ENCODE measurements at places on chromosomes 5 and 9.

DNA sequence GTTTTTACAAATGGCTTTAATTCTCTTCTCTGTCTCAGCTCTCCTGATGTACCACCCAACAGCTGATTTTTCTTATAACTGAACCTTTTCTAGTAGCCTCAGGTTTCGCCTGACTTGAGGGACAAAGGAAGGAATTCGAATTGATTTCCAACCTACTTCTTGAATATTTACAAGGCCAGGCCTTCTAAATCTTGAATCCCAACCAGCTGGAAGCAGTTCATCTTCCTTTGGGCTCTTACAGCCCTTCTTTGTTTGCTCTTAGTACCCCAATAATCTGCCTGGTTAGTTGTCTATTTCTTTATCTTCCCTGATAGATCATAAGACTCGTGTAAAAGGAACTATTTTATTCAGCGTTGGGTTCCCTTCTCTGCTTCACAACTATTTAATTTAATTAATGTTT, 95.9 kb downstream of the NLN start:
- no peak for DNase-seq

DNA sequence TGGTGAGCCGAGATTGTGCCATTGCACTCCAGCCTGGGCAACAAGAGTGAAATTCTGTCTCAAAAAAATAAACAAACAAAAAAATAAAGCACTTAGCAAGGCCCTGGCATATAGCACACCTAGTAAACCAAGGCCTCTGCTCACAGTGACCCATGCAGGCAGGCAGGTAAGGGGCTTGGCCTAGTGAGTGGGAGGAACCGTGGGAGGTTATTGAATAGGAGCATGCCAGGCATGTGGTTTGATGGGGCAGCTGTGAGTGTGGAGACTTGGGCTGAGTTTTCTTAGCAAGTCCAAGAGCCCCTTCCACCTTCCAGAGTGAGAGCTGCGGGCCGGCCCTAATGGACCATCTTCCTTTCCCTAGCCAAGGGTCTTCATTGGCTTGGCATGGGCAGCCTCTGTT, 4.5 kb upstream of the NDST1 start:
- no peak for DNase-seq

GRCh38 chr5:145775411-145775810, 59.7 kb downstream of the PRELID2 start:
- DNase-seq, result no peak

DNA sequence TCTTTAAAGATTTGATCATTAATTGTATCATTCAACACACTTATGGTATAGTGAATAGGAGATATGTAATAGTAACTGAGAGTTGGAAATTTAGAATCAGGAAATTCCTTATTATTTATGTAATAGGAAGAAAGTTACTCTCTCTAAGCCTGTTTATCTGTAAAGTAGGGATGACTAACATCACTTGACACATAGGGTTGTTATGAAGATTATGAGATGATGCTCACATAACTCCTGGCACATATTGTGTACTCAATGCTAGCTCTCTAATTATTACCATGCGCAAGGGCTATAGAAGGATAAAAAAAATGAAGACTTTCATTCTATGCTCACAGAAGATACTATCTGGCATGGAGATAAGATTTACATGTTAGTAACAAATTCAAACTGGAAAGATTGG, 149.9 kb downstream of the ISOC1 start:
- DNase-seq, result no peak
